ENCODE measurements at places on chromosomes 3 and 15. TPM values are rescaled to one million over a fixed set of nuclear protein-coding genes. Genes with fewer than 3 reads are reported as not detected.

Gene KBTBD12
- total RNA-seq: not detected

Gene P2RY12
- not detected for total RNA-seq

Gene SAXO2
- total RNA-seq: 11.1 TPM

Gene FOXB1
- 0.14 TPM for total RNA-seq

Gene VIPR1
- total RNA-seq: 67.6 TPM

Gene TIGIT
- total RNA-seq: 3.5 TPM

Gene GHSR
- not detected for total RNA-seq

Gene OIP5
- total RNA-seq: 0.20 TPM

Gene HTR3E
- not detected for total RNA-seq

Gene SKOR1
- 2.2 TPM for total RNA-seq

Gene CYP1A2
- total RNA-seq: not detected

Gene CPNE4
- not detected for total RNA-seq
